ENCODE measurements at places on chromosomes 3 and 15. TPM values are rescaled to one million over a fixed set of nuclear protein-coding genes. Genes with fewer than 3 reads are reported as not detected.

The ZNF385D gene
- total RNA-seq, result 7.8 TPM

The ZIC1 gene
- total RNA-seq, result 0.30 TPM

The HYAL1 gene
- total RNA-seq, result 0.27 TPM

The CRYGS gene
- 2.1 TPM for total RNA-seq

The SLC15A2 gene
- total RNA-seq, result 0.19 TPM

The SERPINI2 gene
- 0.32 TPM for total RNA-seq

The DLL4 gene
- total RNA-seq, result 0.09 TPM

The THUMPD3 gene
- total RNA-seq, result 36.6 TPM

The TEX55 gene
- total RNA-seq, result not detected

The CCDC80 gene
- total RNA-seq, result 272 TPM

The CPA3 gene
- total RNA-seq, result not detected

Data from astrocyte (in vitro differentiated cells and primary cell).